ENCODE measurements at places on chromosomes 4 and X.

GRCh38 chr4:107896158-107896645 is 35.1 kb upstream of the CYP2U1 start:
- DNase-seq = no peak

- no peak for DNase-seq
Observed at GRCh38 chr4:56224641-56225040, 162.7 kb downstream of the AASDH start.

GRCh38 chrX:120774606-120775005 is 101.1 kb downstream of the CT47B1 start:
- DNase-seq = no peak

DNA sequence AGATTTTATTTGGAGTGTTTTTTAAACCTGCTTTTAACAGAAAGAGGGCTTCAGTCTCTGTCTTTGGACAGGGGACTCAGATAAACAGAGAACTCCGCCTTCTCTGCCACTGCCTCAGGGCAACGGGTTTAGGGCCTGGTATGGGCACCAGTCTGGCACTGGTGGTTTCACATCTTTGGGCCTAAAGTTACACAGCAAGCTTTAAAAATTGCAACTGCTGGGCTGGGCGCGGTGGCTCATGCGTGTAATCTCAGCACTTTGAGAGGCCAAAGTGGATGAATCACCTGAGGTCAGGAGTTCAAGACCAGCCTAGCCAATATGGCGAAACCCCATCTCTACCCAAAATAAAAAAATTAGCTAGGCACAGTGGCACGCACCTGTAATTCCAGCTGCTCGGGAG is 10.3 kb upstream of the NAT8L start:
- DNase-seq = no peak

GRCh38 chrX:47228550-47229270 is 4.1 kb upstream of the USP11 start:
- DNase-seq = no peak

- DNase-seq = no peak
Observed at GRCh38 chrX:142299406-142299805, 94.3 kb upstream of the MAGEC2 start.

DNA sequence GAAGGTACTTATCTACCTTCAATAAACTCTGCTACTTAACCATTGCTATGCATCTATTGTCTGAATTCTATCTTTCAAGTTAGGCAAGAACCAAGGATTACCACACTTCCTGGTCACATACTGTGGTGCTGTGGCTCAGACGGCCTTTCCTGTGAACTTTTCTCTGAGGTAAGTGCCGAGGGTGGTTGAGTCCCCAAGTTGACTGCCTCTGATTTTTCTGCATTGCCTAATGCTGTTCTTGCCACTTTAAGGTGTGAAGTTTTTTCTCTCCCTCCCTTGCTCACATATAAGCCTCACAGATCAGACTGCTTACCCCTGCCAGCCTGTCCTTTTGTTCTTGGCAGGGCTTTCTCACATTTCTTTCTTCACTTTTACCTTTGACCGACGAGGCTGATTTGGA is 348.0 kb upstream of the POU3F4 start:
- DNase-seq = no peak

GRCh38 chrX:14352511-14352910 is 176.8 kb upstream of the GLRA2 start:
- DNase-seq = no peak

GRCh38 chr4:42608551-42608950 is 48.4 kb downstream of the ATP8A1 start:
- DNase-seq = no peak

- no peak for DNase-seq
Observed at GRCh38 chr4:156553659-156554058, 417.9 kb downstream of the PDGFC start.

DNA sequence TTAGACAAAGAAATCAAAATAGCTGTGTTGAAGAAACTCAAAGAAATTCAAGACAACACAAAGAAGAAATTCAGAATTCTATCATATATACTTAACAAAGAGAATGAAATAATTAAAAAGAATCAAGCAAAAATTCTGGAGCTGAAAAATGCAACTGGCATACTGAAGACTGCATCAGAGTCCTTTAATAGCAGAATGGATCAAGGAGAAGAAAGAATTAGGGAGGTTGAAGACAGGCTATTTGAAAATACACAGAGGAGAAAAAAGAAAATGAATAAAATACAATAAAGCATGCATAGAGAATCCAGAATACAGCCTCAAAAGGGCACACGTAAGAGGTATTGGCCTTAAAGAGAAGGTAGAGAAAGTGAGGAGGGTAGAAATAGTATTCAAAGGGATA is 179.5 kb upstream of the SPIN4 start:
- DNase-seq = no peak

- DNase-seq = no peak
Observed at GRCh38 chr4:82606622-82607021, 44.8 kb upstream of the TMEM150C start.

DNA sequence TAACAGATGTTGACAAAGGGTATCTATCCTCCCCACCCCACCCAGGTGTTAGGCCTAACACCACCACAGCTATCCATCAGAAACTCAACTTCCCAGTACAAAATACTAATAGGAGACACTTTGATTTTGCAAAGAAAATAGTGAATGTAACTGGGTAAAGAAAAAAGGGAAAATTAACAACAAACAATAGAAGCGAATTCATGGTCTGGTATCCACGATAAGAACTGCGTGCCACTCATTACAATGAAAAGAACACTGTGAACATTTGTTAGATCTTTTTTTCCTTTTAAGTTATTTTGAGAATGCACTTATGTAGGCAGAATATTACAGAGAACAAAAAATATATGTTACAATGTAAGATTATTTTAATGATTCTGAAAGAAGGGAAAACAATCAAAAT is 12.0 kb downstream of the TSPAN5 start:
- DNase-seq = no peak

- no peak for DNase-seq
Observed at GRCh38 chrX:74344280-74344622, 40.3 kb downstream of the ZCCHC13 start.

GRCh38 chr4:188691811-188692210 is 552.6 kb downstream of the TRIML1 start:
- no peak for DNase-seq

DNA sequence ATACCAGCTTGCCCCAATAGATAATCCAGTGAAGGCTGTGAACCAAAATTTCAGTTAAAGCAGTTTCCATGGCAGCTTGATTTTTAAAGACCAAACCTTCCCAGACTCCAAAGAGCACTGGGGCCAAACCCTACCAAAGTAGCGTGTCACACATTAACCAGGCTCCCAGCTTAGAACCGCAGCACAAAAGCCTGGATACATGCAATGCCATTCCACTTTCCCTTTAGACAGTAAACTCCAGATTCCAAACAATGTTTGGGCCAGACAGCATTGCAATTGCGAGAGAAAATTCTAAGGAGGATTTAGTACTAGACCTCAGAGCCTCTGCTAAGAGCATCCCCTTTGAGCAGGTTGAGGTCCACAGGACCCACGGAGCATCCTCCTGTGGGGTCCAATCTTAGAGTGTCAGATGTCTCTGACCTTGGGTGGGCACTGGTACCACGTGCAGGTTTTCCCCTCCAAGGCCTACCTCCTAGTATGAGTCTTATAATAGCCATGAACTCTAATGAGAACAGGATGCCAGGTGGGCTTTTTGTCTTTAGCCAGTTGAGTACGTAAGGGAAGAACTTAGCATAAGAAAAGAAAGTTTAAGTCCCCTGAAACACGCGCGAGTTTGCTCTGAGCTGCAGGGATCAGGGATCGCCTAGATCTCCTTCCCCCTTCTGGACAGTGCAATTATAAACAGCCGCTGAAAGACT is 38.8 kb downstream of the MGARP start:
- DNase-seq = no peak

GRCh38 chrX:54043056-54043455 is 1.2 kb downstream of the PHF8 start:
- DNase-seq = no peak

DNA sequence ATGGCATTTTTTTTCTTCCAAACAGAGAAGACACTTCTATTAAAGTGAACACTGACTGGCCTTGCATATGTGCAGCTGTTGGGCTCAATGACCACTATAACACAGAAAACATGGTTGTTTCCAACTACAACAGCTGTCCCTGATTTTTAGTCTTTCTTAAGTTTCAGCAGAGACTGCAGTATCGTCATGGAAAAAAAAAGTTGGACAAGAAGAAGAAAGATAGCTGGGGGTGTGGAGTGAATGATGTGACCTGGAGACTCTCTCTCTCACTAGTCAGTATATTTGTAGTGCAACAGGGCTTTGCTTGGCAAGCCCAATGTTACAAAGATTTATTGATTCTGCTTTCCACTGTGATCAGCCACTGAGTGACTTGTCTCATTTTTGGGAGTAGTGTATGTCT is 29.5 kb upstream of the C4orf54 start:
- no peak for DNase-seq

GRCh38 chr4:75040703-75041102 is 107.8 kb downstream of the PARM1 start:
- DNase-seq = no peak

GRCh38 chr4:184851886-184852285 is 26.1 kb upstream of the ACSL1 start:
- no peak for DNase-seq

- no peak for DNase-seq
Observed at GRCh38 chr4:74486905-74487304, 42.0 kb downstream of the AREG start.
